ENCODE measurements at places on chromosomes 3 and 15.

DNA sequence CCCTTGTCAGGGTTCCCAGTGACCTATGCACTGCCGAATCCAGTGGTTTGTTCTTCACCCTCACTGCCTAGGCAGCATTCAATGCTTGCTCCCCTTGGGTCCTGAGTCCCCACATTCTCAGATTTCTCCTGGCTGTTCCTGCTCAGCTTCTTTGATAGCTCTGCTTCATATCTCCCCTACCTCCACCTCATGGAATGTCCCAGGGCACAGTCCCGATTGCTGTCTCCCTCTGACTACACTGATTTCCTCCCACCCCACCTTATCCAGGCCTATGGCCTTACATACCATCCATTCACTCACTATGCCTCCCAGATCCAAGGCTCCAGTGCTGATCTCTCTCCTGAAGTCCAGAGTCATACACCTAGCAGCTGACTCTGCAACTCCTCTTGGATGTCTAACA is 1.5 kb upstream of the CDHR4 start:
- no peak for DNase-seq

- no peak for DNase-seq
Measured at GRCh38 chr3:3998140-3998922, 199.1 kb downstream of the LRRN1 start.

DNA sequence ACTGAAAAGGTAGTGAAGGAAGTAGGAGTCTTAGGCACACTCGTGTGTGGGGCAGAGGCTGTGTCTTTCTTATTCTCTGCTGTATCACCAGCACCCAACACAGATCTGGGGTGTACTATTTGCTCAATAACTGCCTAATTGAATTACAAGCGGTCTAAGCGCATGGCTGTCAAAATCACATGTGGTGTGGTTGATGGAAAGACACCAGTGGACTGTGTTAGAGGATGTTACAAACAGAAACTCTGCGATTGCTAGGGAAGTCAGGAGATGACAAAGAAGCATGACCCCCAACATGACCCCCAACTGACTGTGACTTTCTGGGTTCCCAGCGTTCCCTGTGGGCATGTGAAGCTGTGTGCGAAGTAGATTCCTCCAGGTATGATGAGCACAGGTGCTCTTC is 32.0 kb downstream of the ATG7 start:
- no peak for DNase-seq

- no peak for DNase-seq
Measured at GRCh38 chr3:100833483-100833882, 124.2 kb downstream of the TFG start.

- peak; percentile 61 for DNase-seq
Measured at GRCh38 chr3:10263646-10264363, 15.5 kb downstream of the TATDN2 start.

Measured in stimulated activated CD4-positive, alpha-beta T cell treated with anti-CD3 and anti-CD28 coated beads, Interleukin-12 subunit alpha, Interleukin-12 subunit beta, amount 100 ng/mL, for 24 hours (primary cell).